GM23338 (cell line): ENCODE measurements at places on chromosomes 7 and 10.

- no peak for DNase-seq
These were observed 3.2 kb upstream of the MTG1 start for GRCh38 chr10:133390597-133391248.

DNA sequence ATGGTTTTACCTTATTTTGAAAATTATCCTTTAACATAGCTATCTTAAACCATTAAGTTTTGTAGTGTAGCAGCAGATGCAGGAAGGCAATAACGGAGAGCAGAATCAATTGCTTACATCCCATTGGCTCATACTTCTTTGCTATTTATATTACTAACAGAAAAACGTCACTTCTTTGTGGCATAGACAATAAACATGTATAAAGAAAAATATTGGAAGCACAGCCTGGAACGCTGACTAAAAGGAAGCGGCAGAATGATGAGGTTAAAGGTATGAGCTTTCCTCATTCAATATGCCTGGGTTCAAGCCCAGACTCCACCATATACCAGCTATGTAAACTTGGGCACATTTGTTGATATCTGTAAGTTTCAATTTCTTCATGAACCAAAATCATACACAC is 24.0 kb upstream of the BMPER start:
- no peak for DNase-seq

DNA sequence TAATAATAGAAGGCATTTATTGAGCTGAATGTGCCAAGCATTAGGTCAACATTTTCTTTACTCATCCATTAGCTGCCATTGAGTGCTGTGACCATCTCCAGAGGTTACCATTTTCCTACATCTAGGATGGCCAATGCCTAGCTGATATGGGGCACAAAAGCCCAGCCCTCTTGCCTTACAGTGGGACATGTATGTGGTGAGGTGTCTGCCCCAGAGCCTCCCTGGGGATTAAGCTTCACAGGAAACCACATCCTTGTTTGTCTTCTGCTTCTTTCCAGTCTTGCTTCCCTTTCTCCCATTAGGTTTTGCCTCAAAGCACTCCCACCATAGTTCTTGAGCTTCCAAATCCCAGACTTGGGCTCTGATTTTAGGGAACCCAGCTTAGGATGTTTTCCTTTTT is 258.7 kb downstream of the SORCS3 start:
- DNase-seq = no peak

DNA sequence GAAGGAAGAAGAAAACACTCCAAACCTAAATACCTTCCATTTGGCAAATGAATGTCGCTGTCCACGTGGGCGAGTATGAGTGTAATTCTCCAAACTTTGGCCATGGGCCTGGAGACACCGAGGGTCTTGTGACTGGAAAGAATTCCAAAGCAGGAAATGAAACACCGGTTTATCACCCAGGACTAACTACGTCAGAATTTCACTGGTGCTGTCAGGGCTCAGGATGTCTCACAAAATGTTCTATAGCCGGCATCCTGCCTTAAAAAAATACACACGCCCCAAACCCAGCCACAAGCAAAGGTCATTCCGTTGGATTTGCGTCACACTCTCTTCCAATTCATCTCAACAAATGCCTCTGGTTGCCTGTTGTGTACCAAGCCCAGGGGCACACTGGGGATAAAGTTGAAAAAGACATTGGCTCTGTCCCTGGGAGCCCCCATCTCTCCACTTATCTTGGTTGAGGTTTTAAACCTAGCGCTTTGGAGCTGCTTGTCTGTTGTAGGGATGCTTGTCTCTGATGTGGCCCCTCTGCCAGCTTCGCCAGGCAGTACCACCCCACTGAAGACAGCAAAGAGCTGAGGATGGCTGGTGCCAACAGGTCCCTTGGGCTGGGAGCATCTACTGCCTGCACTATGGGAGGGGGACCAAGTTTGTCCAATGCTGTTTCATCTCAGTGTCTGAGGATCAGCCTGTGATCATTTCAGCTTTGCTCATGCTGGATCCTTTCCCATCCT is 31.2 kb downstream of the GSTO2 start:
- no peak for DNase-seq

DNA sequence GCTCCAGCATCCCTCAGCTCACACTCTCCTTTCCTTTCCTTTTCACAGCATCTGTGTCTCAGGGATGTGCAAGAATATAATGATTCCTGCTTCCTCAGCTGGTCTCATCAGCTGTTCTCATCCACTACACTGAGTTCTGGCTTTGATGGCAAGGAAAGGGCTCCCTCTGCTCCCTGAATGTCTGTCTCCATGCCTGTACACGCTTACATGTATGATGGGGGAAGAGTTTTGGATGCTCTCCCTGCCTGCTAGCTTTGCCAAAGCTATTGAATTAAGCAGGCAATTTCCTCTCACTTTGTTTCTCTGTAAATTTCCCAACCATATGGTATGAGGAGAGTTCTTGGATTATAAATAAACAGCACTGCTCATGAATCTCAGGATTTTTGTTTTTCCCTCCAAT is 254.5 kb downstream of the SORCS3 start:
- no peak for DNase-seq

DNA sequence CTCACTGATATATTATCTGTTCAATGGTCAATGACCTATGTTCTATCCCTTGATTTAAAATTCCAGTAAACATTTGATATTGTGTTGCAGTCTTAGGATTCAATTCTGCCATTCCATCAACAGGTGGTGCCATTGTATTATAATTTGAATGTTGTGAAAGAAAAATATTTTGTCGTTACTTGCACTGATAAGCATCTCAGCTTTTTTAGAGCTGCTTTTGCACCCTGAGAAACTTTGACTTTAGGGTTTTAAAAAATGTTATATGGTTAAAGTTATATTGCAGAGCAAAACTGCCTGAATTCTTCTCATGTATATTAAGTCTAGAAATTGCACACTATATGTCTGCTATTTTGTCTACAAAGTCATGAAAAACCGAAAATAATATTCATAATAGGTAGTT is 18.8 kb upstream of the MINDY3 start:
- DNase-seq = peak; percentile 57

GRCh38 chr10:43138757-43139241 is 554 bp downstream of the CSGALNACT2 start:
- peak; percentile 50 for DNase-seq

GRCh38 chr7:140062118-140062527 is 628 bp downstream of the PARP12 start:
- peak; percentile 24 for DNase-seq

DNA sequence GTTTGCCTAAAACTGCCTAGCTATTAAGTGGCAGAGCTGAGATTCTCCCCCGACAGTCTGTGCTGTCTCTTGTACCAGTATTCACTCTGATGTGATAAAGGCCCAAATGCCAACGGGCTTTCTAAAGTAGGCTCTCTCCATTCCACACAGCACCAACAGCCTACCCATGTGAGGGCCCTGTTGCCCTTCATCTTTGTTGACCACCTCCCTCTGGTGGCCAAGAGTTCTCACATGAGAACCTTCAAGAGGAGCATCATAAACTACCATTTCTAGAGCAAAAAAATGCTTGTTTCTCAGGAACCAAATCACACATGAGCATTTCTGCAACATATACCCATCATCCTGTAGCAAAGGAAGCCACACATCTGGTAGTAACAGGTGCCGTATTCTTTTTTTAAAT is 185.8 kb downstream of the GRM8 start:
- DNase-seq = peak; percentile 69

DNA sequence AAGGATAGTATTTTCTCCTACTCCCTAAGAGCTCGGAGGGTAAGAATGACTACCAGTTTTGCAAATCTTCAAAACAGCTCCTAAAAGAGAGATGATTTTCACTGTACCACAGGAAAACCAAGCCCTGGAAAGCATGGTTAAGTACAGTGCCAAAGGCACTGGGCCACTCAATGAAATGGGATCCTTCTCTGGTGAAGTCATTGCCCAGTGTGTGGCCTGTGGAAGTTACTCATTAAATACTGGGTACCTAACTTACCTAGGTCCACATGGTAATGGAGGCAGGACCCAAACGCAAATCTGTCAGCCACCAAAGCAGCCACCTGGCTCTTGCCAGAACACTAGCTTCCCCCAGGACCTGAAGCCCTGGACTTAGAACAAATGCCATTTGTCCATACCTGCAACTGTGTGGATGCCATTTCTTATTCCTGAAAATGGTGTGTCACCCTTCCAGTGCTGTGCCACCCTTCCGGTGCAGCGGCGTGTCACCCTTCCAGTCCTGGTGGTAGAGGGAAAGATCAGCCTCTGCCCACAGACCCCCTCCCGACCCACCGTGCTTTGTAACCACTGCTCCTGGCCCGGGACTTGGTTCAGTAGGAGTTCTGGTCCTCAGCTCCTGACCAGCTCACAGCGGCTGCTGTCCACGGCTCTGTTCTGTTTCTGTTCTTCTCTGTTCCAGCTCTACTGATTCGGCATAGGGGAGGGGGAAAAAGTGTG is 659.2 kb downstream of the SDK1 start:
- DNase-seq = no peak

DNA sequence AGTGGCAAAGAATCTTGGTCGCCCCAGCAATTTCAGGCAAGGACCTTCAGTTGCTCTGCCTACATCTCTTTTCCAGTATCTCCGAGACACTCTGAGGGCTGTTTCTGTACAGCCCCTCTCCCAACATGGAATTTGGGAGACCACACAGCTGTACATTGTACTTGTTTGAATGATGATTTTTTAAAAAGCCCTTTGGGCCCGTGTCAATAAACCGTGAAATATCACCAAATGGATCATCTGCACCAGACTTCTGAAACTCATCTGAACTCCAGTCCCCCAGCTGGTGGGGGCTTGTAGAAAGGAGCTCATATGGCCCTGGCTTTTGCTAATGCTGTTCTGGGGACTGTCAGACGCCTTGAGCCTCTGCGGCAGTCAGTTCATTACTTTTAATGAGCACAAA is 374.9 kb downstream of the BBS9 start:
- no peak for DNase-seq

DNA sequence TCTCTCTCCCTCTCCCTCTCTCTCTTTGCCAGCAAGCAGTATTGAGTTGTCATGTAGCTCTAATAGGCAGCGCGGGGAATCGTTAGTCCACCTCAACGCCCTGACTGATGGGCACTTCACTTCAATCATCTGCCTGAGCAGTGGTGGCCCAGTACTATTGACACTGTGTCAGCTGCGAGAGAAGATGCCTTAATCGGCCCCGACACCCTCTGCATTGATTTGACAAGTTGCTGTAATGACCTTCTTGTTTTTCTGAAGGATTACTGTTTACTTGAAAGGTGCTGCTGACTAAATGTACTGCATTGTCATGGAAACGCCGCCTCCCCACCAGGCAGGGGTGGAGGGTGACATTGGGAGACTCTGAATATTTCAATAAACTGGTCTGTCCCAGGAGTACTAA is 913.8 kb downstream of the KCNMA1 start:
- peak; percentile 6 for DNase-seq

GRCh38 chr7:45574669-45575500 is 717 bp downstream of the ADCY1 start:
- DNase-seq = peak; percentile 81

DNA sequence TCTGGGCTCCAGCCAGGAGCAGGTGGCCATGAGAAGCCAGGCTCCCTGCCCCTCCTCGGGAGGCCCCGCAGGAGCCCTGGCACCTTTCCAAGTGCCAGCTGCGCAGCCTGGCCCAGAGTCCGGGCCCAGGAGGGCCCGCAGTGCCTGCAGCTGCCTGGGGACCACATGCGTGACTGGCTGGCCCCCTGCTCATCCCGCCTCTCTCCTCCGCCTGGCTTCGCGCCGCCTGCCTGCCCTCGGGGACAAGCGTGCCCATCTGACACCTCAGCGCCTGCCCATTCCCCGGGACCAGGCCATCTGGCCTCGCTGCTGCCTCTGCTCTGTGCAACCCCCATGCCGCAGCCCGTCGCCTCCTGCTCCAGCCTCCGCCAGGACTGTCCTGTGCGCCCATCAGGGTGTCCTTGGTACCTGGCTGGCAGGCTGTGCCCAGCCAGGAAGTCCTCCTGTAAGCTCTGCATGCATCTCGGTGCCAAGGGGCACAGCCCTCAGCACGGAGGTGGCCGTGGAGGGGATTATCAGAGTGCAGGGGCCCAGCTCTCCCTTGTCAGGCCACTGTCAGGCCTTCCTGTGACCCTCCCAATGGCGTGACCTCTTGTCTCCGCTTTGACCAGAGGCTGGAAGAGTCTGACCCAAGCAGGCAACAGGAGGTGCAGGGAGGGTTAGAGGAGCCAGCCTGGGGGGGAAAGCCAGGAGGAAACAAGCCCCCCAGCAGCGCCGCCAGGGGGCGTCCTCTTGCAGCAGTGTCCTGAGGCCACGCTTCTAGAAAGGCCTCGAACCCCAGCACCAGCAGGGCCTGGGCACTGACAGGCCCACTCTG is 50.5 kb downstream of the TMEM209 start:
- DNase-seq = peak; percentile 74

DNA sequence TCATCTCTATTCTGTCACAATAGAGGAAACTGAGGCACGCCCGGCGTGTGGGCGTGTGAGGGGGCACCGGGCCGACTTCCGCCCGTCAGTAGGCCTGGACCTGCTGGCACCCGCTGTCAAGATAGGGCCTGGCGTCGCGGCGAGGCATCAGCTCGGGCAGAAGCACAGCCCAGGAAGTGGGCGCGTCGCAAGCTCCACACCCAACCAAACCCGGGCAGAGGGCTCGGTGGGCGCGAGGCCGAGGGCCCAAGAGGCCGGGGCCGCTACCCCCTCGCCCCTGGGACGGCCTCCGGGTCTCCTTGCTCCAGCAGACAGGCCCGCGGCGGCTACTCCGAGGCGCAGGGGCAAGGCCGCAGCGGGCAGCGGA is 91.2 kb downstream of the SPAG6 start:
- DNase-seq = no peak

DNA sequence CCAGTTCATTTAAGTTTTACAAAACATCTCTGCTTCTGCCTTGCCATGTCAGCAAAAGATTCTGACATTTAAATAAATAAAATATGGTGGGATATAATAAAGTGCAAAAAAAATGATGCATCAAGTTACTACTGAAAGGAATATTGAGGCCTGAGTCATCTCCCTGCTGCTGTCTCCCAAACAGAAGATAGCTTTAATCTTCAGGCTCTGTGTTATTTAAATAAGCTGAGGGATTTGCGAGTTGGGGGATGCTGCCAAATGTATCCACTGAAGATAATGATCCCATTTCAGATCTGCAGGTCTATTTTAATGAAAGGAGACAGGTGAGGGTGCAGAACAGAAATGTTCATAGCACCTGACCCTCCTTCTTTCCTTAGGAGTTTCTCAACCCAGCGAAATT is 720.8 kb downstream of the AUTS2 start:
- DNase-seq = no peak

DNA sequence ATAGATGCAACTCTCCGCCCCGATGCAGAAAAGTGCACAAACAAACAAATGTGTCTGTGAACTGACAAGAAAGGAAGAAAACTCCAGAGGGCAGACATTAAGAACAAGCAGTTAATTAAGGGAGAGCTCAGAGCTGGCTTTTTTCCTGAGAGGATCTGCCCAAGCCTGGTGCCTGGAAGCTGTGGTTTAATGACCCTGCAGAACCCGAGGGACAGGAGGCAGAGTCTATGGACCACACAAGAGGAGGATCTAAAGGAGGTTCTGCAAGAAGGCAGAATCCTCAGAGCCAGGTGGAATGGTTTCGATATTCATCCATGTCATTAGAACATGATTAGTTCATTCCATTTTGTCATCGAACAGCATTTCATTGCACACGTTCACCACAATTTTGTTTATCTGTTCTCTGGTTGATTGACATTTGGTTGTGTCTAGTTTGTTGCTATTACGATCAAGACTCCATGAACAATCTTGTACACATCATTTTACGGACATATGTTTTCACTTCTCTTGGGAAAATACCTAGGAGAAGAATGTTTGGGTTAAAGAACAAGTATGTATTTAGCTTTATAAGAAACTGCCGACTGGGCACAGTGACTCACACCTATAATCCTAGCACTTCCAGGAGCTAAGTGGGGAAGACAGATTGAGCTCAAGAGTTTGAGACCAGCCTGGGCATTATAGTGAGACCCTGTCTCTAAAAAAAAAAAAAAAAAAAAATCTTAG is 560.2 kb downstream of the CALN1 start:
- DNase-seq = no peak
